Stimulated activated CD4-positive, alpha-beta T cell treated with anti-CD3 and anti-CD28 coated beads, Interleukin-1b, Interleukin-23, amount 100 ng/mL, for 24 hours (primary cell): ENCODE measurements at places on chromosomes 5 and 9.

DNA sequence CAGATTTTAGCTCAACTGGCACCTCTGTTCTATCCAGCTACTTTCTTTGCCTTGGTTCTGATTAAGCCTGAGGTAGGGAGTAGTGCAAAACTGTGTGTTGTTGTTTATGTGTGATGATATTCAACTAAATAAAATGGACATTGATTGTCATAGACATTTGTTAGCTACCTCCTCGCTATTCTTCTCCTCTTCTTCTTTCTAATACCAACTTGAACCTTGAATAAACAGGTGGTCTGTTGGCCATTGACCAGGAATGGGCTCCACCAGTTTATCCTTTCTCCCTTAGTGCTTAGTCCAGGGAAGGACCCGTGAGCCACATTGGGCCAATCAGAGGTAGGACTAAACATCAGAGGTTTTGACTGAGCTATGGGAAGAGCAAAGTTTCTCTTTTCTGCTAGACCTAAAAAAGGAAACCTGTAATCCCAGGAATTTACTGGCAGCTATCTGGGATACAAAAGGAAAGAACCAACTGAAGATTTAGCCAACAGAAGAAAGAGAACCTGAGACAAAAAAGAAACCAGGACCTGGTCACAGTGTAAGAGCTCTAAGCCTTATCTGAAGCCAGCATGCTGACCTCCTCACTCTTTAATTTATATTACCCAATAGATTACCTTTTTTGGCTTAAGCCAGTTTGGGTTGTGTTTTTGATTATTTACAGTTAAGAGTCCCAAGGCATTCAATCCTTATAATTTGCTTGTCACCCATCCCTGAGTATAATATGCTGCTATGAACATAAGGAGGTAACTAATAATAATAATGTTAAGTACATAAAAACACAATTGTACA, 5.3 kb upstream of the RNF145 start:
- no peak for DNase-seq

DNA sequence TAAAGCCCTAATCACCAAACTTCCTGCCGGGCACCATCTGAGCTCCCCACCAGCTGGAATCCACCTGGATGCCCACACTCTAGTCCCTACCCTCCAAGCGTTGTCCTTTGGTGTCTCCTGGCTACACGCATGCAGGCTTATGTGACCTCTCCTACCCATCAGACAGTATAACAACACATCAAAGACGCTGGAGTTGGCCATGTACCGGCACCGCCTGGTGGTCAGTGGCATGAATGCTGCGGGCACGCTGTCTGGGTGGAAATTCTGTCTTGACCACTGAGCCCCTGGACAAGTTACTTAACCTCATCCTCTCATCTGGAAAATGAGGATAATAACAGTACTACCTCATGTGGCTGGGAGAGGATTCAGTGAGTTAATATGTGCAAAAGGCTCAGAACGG, 23.4 kb upstream of the CORO2A start:
- DNase-seq: no peak

GRCh38 chr9:34741628-34742027, 31.7 kb upstream of the CCL21 start:
- no peak for DNase-seq

DNA sequence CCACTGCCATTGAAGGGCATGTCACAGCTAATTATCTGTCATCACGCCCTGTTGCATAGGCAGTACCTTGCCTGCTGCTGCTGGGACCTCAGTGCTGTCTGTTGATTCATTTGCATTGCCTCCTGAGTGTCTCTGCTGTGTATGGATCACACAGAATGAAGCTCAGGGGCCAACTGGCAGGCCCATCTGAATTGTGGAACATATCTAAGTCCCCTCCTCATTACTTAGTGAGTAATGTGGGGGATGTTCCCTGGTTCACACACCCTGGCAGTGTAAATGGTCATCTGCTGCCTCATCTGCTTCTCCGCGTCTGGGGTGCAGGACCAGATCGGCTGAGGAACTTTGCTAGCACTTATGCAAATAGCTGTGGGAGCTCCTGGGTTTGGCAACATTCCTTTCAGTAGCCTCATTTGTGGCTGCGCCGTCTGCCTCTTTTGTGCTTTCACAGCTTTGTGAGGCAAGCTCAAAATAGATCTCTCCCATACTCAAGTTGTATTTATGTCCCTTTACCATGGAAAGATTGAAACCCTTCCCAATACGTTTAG, 25.4 kb downstream of the TYRP1 start:
- DNase-seq: no peak

GRCh38 chr9:14317667-14318320, 3.9 kb upstream of the NFIB start:
- DNase-seq: no peak
